ENCODE measurements at places on chromosomes 11 and 22. TPM values are rescaled to one million over a fixed set of nuclear protein-coding genes. Genes with fewer than 3 reads are reported as not detected.

The MS4A15 gene
- 0.82 TPM for polyA plus RNA-seq

The DEPDC7 gene
- polyA plus RNA-seq = 47.7 TPM

The MS4A7 gene
- 8.9 TPM for polyA plus RNA-seq

The LIF gene
- 1.4 TPM for polyA plus RNA-seq

The TMEM138 gene
- polyA plus RNA-seq = 61.8 TPM

The PRG3 gene
- polyA plus RNA-seq = not detected

The DGCR6 gene
- polyA plus RNA-seq = 11.0 TPM

Measured in testis (tissue), 5 donors.